Activated CD4-positive, alpha-beta memory T cell treated with anti-CD3 and anti-CD28 coated beads for 36 hours (primary cell): ENCODE measurements at places on chromosomes 3 and 15.

DNA sequence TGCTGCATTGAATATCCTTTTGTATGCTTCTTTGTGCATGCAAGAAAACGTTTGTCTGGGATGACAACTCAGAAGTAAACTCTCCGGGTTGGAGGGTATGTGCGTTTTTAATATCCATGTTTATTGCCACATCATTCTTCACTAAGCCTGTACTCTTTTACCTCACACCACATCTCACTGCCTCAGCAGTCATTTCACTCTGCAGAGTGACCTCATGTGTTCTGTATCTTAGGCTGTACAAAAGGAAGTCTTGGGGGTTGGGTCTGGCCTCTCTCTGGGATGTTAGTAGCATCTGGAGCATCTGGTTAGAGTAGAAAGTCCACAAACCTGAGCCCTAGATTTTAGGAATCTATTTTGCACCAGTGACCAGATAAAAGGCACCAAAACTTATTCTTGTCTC lies 16.1 kb downstream of the CACNA1D start:
- no peak for DNase-seq
- no peaks in the 10 kb centered on the region for H3K36me3 ChIP-seq
- H3K27ac ChIP-seq, result no peak overlapping the region
- H3K4me1 ChIP-seq, result no peaks in the 10 kb centered on the region
- H3K4me3 ChIP-seq, result no peak overlapping the region
- peaks cover 24% of the 10 kb centered on the region for H3K27me3 ChIP-seq

DNA sequence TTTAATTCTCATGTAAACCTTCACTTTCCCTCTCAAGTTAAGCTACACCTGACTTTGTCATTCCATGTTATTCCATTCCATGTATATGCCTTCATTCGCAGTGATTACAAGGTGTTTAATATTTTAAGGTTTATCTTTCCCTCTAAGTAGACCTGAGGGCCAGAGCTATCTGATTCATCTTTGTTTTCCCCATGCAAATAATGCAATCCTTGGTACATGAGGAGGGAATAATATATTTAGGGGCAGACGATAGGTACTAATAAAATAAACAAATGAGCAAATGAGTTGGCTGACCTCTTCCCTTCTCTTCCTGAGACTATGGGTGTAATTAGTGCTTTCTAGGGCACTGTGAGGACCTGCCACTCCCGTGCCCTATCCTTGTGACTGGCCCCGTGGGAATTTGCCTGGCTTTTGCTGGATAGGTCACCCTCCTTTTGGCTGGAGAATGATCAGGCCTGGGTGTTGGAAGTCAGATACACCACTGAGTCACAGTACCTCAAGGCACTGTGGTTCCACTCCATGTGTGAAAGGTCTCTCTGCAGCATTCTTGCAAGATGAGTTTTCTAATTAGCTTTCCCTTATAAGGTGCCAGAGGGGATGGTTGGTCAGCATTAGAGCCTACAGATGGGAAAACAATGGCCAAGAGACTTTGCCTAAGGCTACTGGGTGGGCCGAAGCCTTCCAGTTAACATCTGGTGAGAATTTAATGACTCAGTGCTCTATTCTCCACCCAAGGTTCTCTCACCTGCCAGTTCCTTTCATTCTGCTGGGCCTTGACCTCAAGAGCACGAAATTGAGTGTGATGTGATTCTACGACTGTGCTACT lies 183.2 kb downstream of the P3H2 start:
- no peak overlapping the region for H3K27ac ChIP-seq
- peaks cover 6% of the 10 kb centered on the region for H3K27me3 ChIP-seq
- H3K4me1 ChIP-seq, result peaks cover 2% of the 10 kb centered on the region
- H3K4me3 ChIP-seq, result no peak overlapping the region

DNA sequence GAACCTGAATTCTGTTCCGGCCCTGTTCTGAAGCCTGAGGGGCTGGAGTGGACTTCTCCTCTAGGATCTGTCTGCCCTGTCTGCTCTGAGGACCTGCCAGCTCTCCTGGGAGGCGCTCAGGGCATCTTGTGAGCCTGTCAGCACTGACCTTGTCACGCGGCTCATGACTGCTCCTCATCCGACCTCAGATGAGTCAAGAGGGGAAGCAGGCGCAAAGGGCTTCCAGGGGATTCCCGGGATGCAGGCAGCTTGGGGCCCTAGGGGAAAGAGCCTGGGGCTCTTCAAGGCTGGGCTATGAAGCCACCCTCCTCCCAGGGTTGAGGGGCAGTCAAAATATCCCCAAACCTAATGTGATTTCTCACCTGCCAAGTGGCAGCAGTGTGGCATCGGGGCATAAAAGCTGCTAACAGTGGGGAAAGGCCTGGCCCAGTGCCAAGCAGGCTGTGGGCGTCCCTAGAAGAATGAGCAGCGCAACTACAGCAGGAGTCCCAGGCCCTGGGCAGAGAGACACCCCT lies 27.6 kb upstream of the ANKDD1A start:
- DNase-seq, result peak; percentile 91
- peak overlapping the region; percentile 92 for H3K27ac ChIP-seq
- H3K4me3 ChIP-seq, result peak overlapping the region; percentile 68
- peaks cover 33% of the 10 kb centered on the region for H3K4me1 ChIP-seq

- H3K27me3 ChIP-seq, result peaks cover 2% of the 10 kb centered on the region
- no peak overlapping the region for H3K4me3 ChIP-seq
- no peaks in the 10 kb centered on the region for H3K4me1 ChIP-seq
- peaks cover 6% of the 10 kb centered on the region for H3K36me3 ChIP-seq
- no peak overlapping the region for H3K27ac ChIP-seq
Measured at GRCh38 chr3:66644549-66644948, 143.7 kb upstream of the LRIG1 start.

GRCh38 chr3:48474619-48475018 lies 28.1 kb downstream of the ATRIP start:
- peak overlapping the region; percentile 70 for H3K27ac ChIP-seq
- no peaks in the 10 kb centered on the region for H3K27me3 ChIP-seq
- peaks cover 52% of the 10 kb centered on the region for H3K4me1 ChIP-seq
- H3K4me3 ChIP-seq, result peak overlapping the region; percentile 13
- no peak for DNase-seq
- H3K36me3 ChIP-seq, result peaks cover 5% of the 10 kb centered on the region

- no peak for DNase-seq
- no peak overlapping the region for H3K27ac ChIP-seq
- peaks cover 11% of the 10 kb centered on the region for H3K27me3 ChIP-seq
- no peaks in the 10 kb centered on the region for H3K4me1 ChIP-seq
- no peak overlapping the region for H3K4me3 ChIP-seq
Measured at GRCh38 chr3:23713641-23714040, 92.1 kb upstream of the UBE2E1 start.

DNA sequence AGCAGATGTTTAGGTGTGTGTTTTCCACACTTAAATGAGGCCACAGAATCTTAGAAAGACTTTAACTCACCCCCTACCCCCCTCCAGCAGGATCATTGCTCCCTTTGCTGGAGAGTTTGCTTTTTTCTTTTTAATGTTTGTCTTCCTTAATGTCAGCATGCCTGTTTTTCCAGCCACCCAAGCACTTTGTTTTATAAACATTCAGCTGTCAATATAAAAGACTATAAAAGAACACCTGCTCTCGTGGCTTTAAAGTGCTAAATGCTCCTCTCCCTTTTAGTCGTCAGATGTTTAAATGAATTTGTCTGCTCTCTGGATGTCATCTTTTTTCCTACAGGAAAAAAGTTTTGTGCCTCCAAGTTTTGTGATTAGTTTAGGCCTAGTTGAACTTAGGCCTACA lies 61.7 kb downstream of the SIDT1 start:
- no peak overlapping the region for H3K27ac ChIP-seq
- H3K4me3 ChIP-seq, result no peak overlapping the region
- DNase-seq, result no peak
- H3K4me1 ChIP-seq, result no peaks in the 10 kb centered on the region
- peaks cover 12% of the 10 kb centered on the region for H3K36me3 ChIP-seq

DNA sequence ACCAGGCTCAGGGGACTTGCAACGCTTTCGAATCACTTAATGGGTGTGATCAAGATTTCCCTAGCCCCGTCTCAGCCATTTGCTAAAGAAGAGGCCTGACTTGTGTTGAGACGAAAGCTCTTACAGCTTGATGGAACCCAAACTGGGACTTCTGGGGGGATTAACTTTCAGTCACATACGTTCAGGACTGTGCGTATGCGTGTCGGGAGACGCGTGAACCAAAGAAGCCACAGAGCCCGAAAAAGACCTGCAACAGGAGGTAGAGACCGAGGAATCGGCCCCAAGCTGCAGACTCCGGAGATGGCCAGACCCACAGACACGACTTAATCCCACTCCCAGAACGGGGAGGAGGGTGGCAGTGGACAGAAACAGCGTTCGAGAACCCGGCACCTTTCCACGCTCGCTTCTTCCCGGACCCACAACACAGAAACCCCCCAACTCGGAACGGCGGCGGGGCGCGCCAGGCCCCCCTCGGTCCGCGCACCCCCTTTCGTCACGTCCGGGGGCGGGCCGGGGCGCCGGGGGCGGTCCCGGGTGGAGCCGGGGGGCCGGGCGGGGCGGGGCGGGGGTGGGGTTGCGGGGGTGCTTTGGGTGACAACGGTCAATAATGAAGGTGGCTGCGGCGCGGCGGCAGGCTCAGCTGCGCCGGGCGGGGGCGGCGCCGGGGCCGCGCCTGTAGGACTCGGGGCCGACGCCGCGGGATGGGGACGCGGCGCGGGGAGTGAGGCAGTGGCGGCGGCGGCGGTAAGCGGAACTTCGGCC lies at the start of gene ATP11B:
ATP11B (plus strand) TSS at position 604 of the 762 bp plus-strand sequence. CDS start 256 bp downstream, outside the sequence.
- peak within 1 kb of the TSS; percentile 94 for H3K27ac ChIP-seq
- peaks cover 2% of the 10 kb centered on the region for H3K27me3 ChIP-seq
- peak; percentile 82 for DNase-seq

GRCh38 chr3:9750556-9751411 lies 1.0 kb downstream of the OGG1 start:
- peak overlapping the region; percentile 96 for H3K4me3 ChIP-seq
- H3K36me3 ChIP-seq, result peaks cover 65% of the 10 kb centered on the region
- H3K27me3 ChIP-seq, result no peaks in the 10 kb centered on the region
- peaks cover 51% of the 10 kb centered on the region for H3K4me1 ChIP-seq

- H3K36me3 ChIP-seq, result no peaks in the 10 kb centered on the region
- H3K27me3 ChIP-seq, result peaks cover 2% of the 10 kb centered on the region
- DNase-seq, result no peak
- H3K27ac ChIP-seq, result no peak overlapping the region
- no peak overlapping the region for H3K4me3 ChIP-seq
- H3K4me1 ChIP-seq, result no peaks in the 10 kb centered on the region
Measured at GRCh38 chr3:57063032-57063431, 2.6 kb downstream of the SPATA12 start.

- DNase-seq, result no peak
- no peaks in the 10 kb centered on the region for H3K4me1 ChIP-seq
- H3K4me3 ChIP-seq, result no peak overlapping the region
- peaks cover 1% of the 10 kb centered on the region for H3K27me3 ChIP-seq
- H3K27ac ChIP-seq, result no peak overlapping the region
- no peaks in the 10 kb centered on the region for H3K36me3 ChIP-seq
Measured at GRCh38 chr3:99681976-99682375, 43.6 kb downstream of the COL8A1 start.

DNA sequence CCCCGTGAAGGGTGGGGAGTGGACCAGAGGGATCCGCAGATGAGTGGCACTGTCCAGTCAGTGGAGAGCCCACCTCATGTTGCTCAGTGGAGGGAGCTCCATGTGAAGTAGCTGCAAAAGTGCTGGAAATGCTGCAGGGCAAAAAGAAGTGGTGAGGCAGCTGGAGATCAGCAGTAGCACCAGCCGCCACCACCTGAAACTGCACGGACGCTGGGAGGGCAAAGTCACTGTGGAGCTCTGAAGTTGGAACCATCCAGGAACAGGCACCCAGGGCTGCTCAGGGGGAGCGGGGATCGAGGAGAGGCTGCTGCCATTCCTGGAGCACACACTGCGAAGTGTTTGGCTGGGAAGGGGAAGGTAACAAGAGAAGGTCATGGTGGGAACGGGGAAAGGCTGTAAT lies 6.4 kb upstream of the ALDH1L1 start:
- H3K4me3 ChIP-seq, result no peak overlapping the region
- no peaks in the 10 kb centered on the region for H3K4me1 ChIP-seq
- H3K27ac ChIP-seq, result no peak overlapping the region
- DNase-seq, result no peak

DNA sequence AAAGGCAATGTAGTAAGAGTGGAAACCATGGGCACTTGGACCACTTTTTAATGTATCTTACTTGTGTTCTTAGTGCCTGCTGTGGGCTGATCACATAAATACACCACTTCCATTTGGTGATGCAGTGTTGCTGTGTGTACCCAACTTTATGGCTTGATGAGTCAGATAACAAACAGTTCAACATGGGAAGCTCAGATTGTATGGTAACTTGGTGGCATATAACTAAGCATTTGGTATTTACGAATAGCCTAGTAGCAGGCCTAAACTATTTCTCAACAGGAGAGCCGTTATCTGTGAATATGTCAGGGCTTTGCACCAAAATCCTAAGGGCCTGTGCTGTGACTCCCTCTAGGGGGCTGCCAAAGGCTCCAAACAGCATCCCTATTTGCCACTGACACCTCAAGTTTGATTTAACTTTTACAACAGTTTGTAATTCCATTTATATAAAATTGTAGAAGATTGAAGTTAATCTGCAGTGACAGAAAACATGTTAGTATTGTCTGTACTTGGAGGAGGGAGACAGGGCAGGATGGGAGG lies 640.4 kb upstream of the CADM2 start:
- H3K36me3 ChIP-seq, result no peaks in the 10 kb centered on the region
- no peak overlapping the region for H3K27ac ChIP-seq
- no peak for DNase-seq
- H3K27me3 ChIP-seq, result no peaks in the 10 kb centered on the region
- no peaks in the 10 kb centered on the region for H3K4me1 ChIP-seq

DNA sequence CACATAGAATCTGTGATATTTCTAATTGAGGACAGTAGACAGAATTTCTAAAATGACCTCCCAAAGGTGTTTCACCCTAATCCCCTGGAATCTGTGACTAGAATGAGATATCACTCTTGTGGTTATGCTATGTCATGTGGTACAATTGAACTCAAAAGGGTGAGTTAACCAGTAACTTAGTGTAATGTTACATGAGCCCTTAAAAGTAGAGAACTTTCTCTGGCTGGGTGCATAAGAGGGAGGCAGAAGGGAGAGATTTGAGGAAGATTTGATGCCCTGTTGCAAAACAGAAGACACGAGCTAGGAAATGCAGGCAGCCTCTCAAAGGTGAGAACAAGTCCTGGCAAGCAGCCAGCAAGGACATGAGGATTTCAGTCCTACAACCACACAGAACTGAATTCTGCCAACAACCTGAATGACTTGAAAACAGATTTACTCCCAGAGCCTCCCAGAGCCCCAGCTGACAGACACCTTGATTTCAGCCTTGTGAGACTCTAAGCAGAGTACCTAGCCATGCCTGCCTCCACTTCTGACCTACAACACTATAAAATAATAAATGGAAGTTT lies 160.3 kb downstream of the MTHFS start:
- no peaks in the 10 kb centered on the region for H3K4me1 ChIP-seq
- H3K27me3 ChIP-seq, result peaks cover 7% of the 10 kb centered on the region
- DNase-seq, result no peak
- no peaks in the 10 kb centered on the region for H3K36me3 ChIP-seq
- no peak overlapping the region for H3K4me3 ChIP-seq
